ENCODE measurements at places on chromosomes 13 and 19.

- no peak for DNase-seq
These were observed 1327.6 kb downstream of the UQCRFS1 start for GRCh38 chr19:27885359-27885758.

DNA sequence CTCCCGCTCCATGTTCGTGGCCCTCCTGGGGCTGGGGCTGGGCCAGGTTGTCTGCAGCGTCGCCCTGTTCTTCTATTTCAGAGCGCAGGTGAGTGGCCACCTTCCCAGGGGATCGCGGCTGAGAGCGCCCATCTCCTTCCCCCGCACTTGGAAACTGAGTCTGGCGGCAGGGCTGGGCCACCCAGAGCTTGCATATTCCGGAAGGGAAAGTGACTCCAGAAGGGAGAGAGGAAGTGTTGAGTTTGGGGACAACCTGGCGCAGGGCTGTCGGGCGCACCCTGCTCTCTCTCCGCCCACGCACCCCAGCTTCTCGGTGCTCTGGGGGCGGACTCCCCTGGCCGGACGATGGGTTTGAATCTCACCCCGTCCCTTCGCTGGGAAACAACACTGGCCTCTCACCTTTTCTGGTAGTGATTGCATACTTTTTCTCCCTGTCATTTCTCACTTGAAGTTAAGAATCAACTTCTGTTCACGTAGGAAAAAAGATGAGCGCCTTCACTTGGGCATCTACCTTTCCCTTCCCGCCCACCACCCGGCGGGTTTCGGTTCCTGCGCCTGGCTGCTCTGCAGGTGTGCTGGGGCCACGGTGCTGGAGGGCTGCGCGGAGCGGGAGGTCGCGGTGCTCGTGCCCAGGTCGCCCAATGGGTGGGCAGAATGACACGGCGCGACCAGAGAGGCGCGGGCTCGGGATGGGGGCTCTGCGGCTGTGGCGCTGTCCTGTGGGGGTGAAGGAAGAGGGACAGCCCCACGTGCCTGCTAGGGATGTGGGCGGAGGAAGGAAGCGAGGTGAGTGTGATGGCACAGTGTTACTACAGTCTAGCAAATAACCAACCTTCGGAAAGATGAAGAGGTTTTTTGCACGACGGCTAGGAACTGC is 721 bp downstream of the TNFSF11 start:
- DNase-seq: no peak

GRCh38 chr19:41373993-41374392 is 2.3 kb upstream of the TMEM91 start:
- DNase-seq: peak; percentile 96

GRCh38 chr19:8143041-8143440 is 6.4 kb downstream of the FBN3 start:
- DNase-seq: no peak

DNA sequence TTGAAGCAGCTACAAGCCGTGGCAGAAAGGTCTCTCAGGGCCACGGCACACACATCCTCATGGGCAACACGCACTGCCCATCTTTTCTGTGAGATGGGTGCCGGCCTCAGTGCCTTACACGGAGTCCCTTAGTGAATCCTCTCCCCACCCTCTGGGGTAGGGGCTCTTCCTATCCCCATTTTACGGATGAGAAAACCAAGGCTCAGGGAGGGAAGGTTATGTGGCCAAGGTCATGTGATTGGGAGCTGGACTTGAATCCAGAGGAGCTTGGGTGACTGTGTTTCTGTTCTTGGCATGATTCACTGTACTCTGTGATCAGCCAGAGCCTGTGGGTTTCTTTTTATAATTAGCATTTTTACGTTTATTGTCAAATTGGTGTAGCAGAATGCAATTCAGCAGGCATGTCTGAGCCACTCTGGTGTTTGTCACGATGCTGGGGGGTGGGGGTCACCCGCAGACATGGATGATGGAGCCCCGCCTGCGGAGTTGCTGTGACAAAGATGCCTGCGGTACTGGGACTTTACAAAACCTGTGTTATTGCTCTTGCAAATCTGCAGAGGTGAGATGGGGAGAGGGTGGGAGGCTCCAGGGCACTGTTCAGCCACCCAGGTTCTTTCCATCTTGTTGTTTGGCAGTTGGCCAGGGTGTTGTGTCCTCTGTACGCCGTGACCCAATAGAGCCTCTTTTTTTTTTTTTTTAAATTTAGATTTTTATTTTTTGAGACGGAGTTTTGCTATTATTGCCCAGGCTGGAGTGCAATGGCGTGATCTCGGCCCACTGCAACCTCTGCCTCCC is 4.5 kb downstream of the SCN1B start:
- no peak for DNase-seq

GRCh38 chr13:76293346-76293745 is 592.9 kb downstream of the KCTD12 start:
- peak; percentile 88 for DNase-seq

- DNase-seq: no peak
These were observed 1.7 kb downstream of the SSC5D start for GRCh38 chr19:55489711-55490477.

GRCh38 chr13:19985219-19985556 is 26.7 kb downstream of the ZMYM2 start:
- no peak for DNase-seq

- peak; percentile 7 for DNase-seq
These were observed 568.5 kb downstream of the SLITRK6 start for GRCh38 chr13:85230691-85231093.

DNA sequence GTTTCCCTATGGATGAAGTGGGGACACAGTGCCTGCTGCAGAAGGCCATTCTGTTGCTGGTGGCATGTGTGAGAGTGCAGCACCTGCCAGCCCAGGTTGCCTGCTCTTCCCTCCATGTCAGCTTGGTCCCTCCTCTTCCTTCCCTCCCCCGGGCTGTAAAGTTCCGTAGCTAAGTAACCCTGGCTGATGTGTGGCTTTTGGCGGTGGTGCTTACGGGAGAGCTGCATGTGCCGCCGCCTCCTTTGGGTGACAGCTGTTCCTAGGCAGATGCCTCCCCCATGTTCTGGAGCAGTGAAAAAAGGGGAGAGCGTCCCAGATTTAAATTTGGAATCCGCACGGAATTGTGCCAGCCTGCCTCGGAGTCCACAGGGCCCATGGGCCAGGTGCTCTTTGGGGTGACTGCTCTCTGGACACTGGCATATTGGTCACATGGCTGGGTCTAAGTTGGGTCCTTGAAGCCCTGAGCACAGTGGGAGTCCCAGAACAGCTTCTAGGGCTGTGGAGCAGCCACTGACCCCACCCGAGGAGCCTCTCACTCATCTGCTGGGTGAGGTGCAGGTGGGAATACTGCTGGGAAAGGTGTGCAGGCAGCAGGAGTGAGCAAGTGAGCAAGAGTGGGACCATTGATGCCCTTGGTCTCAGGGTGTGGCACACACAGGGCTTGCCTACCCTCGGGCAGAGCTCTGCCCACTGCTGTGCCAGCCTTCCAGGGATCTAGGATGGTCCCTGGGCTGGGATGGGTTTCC is 33.1 kb upstream of the ZNF536 start:
- DNase-seq: no peak

- no peak for DNase-seq
These were observed 179.3 kb upstream of the PCDH17 start for GRCh38 chr13:57452228-57452627.

DNA sequence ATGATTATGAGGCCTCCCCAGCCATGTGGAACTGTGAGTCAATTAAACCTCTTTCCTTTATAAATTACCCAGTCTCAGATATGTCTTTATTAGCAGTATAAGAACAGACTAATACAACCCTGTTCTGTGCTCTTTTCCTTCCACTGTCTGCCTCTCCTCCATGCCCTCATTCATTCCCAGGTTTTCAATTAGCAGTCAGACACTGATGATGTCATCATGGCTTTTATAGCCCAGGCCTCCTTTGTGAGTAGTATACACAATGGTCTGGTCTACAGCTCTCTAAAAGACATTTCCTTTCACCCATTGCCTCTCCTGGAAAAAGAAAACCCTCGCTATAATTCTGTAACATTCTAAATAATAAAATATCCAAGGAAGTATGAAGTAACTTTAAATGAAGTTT is 25.5 kb downstream of the FGF14 start:
- no peak for DNase-seq

- DNase-seq: no peak
These were observed 22.4 kb downstream of the ENOX1 start for GRCh38 chr13:43764349-43764748.

DNA sequence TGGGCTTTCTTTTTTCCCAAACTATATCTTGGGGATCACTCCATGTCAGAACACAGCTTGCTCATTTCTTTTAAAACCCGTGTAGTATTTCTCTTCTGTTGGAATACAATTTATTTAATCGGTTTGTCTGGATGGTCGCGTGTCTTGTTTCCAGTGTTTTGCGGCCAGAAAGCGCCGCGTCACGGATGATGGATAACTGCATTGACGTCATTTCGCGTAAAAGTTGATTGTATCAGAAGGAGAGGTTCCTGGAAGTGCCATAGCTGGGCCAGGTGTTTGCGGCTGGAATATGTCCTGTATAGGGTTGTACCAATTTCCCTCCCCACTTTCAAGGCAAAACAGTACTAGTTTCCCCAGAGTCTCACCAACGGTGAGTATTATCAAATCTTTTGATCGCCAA is 9.7 kb downstream of the ACTL9 start:
- DNase-seq: no peak

DNA sequence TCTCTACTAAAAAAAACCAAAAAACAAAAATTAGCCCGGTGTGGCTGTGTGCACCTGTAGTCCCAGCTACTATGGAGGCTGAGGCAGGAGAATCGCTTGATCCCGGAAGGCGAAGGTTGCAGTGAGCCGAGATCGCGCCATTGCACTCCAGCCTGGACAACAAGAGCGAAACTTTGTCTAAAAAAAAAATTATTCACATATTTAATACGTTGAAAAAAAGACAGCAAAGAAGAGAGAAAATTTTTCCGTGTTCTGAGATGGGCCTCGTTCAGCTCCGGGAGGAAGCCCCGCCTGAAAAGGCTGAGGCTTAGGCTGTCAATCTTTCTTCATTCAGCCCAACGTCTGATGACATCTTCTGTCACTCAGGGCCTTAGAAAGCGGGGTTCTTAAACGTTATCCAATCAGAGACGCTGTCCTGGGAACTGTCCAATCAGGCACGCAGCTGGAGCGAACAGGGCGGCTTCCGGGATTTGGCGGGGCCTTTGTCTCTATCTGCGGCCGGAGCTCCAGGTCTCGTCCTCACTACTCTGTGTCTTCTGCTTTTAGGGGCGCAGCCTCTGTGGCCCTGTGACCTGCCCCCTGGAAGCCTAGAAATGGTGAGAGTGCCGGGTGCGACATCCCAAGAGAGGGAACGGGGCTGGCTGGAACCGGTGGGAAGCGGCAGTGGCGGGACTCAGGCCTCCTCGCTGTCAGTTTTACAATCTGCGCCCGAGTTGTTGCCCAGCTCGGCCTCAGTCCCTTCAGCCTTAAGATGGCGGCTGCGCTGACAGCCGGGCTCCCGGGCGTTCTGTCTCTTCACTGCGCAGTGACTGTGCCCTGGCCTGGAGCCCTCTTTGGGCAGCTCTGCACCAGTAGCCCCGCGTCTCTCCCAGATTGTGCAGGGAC is at the start of gene ZNF726:
TSS of gene ZNF726 (plus strand) at position 485 of the 885 bp plus-strand sequence. CDS start at position 594, 109 bp downstream.
- DNase-seq: peak; percentile 93

- DNase-seq: peak; percentile 88
These were observed 13.7 kb upstream of the GPR183 start for GRCh38 chr13:99320693-99321481.
